ENCODE measurements at places on chromosomes 13 and 19.

DNA sequence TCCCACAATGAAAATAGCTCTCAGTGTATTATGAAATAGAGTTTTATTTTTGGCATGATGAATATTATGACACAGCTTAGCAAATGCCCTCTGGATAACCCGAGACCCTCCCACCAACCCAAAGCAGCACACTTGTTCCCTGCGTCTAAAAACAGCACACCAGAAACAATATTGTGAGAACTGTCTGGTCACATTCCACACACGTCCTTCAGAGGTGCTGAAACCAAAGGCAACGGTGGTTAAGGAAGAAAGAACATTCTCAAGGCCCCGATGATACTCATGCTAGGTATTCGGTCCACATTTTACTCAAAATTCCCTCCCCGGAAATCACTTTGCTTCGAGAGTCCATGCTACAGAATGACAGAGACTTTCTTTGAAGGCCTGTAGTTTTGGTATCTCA, 156.7 kb downstream of the SLC7A1 start:
- DNase-seq: no peak

GRCh38 chr13:69975496-69975895, 132.1 kb upstream of the ATXN8OS start:
- no peak for DNase-seq

DNA sequence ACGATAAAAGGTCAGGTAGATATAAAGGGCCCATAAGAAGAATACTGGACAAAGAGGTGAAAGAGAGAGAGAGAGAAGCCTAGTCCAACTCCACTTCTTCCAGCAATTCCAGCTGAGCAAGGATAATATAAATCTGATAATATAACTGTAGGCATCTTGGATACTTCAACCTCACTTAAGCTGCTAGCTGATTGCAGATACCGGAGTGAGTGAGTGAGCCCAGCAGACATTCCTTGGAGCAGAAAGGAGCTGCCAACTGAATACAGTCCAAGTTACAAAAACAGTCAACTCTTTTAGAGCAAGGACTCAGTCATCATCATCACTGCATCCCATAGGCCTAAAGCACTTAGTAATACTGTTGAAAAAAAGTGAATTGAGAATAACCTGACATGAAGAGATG, 387.6 kb downstream of the SLITRK6 start:
- DNase-seq: no peak

- peak; percentile 65 for DNase-seq
Measured at GRCh38 chr13:35475212-35475959, 1.1 kb downstream of the MAB21L1 start.

DNA sequence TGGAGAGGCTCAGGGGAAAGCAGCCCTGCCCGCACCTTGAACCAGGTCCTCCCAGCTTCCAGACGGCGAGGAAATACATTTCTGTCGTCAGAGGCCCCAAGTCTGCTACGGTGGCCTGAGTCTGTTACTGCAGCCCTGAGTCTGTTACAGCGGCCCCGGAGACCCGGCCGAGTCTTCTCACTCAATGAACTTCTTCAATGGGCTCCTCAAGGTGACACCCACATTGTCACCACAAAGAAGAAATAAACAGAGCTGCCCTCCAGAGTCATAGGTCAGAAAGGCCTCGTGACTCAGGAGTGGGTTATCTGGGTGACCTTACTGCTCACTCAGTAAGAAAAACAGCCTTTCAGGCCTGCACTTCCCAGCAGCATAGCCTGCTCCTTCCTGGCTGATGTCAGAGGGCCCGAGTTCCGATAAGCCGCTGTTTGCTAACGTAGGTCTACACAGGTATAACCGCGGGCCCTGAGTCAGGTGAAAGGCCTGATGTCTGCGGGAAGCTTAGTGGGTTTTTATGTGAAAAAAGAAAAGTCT, 66.9 kb upstream of the TM9SF2 start:
- DNase-seq: no peak

- DNase-seq: peak; percentile 27
Measured at GRCh38 chr13:102141625-102142472, 260.0 kb downstream of the FGF14 start.

DNA sequence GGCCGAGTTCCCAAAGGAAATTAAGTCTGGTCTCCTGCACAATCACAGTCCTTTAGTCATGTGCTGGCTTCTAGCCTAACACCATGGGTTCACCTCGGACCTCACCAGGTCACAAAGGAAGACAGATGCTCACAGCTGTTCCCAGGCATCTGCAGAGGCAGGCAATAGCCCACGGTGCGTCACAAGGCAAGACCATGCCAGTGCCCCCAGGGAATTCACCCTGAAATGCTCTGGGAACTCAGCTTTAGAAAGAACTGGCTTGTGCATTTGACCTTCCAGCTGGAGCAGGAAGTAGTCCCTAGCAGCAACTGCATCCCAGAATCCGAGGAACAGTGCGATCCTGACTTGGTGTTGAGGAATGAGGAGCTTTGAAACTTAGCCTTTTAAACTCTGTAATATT, 96.8 kb upstream of the WASF3 start:
- no peak for DNase-seq

DNA sequence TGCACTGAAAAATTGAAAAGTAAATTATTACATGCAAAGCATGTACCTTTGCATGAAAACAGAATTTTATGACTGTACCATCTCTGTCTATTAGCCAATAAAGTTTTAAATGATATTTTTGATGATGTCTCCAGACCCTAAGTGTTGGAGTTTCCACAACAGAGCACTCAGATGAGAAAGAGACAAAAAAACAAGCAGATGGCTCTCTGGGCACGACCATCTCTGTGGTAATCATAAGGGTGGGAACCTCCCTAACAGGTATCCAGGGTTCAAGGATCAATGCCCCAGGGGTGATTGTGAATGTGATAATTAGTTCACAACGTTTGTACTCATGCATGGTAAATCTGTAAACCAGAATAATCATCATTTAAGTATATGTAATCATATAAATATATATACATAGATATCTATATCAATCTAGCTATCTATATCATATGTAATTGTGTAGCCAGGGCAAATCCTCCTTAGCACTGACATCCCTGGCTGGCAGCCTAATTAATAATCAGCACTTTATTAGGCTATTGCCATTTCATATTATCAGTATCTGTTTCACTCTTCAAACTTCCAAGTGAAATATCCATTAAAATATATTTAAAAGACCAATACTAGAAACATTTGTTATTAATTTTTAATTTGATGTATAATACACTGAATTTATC, 41.2 kb upstream of the FAM124A start:
- DNase-seq: no peak

DNA sequence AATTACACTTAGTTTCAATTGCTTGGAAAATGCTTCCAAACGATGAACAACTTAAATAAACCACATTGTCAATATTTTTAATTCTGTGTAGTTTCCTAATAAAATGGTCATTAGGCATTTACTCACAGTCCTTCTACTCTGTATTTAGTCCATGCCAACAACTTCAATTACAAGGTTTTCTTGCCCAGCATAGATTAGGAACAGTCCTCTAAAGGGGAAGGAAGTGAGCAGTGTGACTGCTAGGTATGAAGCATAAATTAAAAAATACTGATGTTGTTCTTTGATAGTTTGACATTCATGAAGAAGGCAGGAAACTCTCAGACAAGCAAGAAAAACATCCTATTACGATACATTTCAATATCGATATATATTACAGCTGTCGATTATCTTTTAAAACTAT, 716.0 kb upstream of the PCDH9 start:
- DNase-seq: no peak

DNA sequence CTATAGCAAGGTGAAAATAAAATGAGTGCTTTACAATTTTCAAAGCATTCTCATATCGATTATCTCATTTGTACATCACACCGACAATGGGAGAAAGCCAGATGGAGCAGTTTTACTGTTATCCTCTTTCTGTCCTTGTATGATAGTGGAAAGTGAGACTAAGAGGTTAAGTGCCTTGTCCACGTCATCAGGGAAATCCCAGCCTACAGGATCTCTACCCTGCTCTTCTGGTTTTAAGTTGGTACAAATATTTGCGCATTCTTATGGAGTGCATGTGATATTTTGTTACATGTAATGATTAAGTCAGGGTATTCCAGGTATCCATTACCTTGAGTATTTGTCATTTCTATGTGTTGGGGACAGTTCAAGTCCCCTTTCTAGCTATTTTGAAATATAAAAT, 12.4 kb upstream of the ENOX1 start:
- no peak for DNase-seq

DNA sequence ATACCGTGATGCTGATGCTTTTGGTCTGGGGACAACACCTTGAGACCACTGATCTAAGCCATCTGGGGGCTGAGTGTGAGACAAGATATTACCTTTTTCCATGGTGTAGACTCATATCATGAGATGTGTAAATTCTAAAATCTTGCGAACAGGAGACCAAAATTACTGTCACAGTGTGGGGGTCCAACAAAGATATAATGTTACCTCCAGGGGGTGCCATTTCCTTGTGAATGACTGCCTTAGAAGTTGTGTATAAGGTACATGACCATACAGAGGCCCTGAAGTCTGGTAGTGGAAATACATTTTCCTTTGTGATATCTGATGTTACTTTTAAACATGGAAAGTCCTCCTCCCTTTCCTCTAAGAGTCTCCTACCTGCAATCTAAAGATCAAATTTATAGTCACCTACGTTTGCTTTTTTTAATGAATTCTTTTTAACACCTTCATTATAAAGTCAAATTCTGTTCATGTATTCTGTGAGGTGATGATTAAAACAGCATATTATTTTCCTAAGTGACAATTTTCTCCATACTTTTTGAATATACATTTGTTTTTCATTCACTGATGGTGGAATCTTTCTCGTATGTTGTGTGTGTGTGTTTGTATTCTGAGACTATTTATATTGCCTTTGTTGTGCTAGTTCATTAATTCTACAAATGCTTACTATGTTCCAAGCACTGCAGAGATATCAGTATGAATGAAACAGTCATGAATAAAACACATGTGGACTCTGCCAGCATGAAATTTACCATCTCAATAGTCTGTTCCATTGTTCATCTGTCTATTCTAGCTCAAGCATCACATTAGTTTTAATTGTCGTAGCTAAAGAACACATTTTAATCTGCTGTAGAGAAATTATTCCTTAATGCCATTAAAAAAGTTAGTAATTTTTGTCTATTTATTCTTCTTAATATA, 113.7 kb downstream of the RFC3 start:
- DNase-seq: peak; percentile 28

DNA sequence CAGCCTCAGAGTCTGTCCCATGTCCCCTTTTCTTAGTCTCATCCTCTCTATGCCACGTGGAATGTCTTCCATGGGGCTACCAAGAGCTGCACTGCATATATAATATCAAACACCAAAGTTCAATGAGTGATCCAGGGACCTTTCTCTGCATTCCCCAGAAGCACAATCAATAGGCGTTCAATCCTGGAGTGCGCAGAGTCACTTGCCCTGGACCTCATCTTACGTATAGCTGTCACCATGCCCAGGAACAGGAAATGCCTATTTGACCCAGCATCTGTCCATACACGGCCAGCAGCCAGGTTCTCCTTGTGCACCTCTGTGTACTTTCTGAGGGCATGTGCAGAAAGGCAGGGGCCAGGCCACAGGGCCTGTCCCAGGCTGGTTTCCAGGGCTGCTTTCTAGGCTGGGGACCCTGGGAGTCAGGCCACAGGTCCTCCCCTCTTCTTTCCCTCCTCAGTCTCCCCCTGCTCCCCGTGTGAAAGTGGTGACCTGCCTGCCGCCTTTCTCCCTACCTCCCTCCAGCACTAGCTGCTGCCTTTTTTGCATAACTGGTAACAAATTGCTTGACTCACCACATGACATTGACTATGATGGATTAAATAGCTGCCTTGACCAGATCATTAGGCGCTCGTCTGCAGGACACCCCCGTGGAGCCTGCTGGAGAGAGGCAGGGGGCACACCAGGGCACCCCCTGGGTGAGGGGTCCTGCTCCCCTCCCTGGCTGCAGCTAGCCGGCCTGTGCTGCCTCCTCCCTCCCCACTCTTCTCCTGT, 222.0 kb downstream of the ZNF536 start:
- no peak for DNase-seq

DNA sequence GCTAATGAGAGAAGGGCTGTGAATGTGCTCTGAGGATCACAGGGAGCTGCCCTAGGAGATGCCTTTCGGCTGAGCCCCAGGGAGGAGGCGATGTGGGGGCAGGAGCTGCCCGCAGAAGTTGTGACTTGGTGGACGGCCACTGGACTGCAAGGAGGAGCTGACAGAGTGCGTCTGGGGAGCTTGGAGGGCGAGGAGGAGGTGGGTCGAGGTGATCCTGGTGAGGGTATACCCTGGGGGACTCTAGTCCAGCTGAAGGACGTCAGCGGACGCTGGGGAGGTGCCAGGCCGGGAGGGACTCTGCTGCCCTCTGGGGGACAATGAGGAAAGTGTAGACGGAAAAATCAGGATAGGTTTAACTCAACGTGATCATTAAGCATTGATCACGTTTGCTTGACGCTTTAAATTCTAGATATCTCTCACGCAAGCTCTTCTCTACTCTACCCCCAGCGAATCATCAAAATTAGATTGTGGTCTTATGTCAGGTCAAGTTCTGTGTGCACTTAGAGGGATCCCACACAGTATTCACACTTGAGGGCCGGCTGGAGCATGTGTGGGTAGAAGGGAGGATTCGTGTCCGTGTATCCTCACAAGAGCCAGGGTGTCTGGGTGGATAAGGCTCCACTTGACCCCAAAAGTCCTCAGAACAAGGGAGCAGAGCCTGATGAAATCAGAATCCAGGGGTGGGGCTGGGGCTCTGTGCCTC, 3.3 kb upstream of the CEACAM7 start:
- DNase-seq: peak; percentile 25

GRCh38 chr13:25910991-25911419, 140.8 kb downstream of the SHISA2 start:
- no peak for DNase-seq

- DNase-seq: no peak
Measured at GRCh38 chr13:78147905-78148304, 229.3 kb upstream of the EDNRB start.

DNA sequence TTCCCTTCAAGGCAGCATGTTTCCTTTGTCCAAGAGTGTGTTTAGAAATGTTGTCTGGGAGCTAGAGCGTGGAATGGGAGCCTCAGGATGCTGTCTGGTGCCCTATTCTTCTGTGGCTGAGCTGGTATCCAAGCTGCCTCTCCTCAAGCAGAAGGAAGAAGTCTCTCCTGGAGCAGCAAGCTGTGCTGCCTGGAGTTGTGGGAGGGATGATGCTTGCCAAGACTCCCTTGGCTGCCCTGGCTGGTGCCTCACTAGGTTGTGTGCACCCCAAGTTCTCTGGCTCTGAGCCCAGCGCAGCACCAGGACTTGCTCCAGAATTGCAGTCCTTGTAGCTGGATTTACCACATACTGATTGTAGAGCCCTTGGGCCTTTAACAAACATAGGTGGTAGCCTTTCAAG, 4.7 kb upstream of the CYP4F3 start:
- DNase-seq: no peak

GRCh38 chr13:24858953-24859352, 95.0 kb downstream of the RNF17 start:
- DNase-seq: no peak

DNA sequence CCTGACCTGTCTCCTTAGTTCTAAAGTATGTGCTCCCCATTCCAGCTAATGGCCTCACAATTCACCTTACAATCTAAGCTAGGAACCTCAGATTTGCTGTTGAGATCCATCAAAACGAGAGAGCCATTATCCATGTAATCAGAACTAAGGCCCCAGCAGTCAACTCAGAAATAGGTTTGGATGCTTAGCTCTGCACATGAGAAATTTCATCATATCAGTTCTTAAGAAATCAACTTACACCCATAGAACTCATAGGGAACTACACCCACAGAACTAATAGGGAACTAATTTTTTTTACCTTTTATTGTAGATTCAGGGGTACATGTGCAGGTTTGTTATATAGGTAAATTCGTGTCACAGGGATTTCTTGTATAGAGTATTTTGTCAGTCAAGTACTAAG, 28.7 kb downstream of the CYSLTR2 start:
- no peak for DNase-seq

- DNase-seq: peak; percentile 88
Measured at GRCh38 chr19:507286-508203, at the start of gene TPGS1. Gene TPGS1 (plus strand): TSS chr19:507497. CDS start chr19:507507, 10 bp downstream.

GRCh38 chr13:73903561-73903960, 230.6 kb downstream of the KLF12 start:
- no peak for DNase-seq

All from MM.1S (cell line).